ENCODE measurements at places on chromosomes 16 and 17.
A peak's percentile ranks its signal among the peaks of the same experiment; 100 is the strongest.

GRCh38 chr17:82416771-82417170 is 1.4 kb upstream of the HEXD start:
- no peak for DNase-seq

- no peak for DNase-seq
These were observed at the start of gene HSPB9 for GRCh38 chr17:42122371-42123303. Gene HSPB9, plus strand, starts transcription at chr17:42122804. Its CDS starts 47 bp downstream, at chr17:42122851.

DNA sequence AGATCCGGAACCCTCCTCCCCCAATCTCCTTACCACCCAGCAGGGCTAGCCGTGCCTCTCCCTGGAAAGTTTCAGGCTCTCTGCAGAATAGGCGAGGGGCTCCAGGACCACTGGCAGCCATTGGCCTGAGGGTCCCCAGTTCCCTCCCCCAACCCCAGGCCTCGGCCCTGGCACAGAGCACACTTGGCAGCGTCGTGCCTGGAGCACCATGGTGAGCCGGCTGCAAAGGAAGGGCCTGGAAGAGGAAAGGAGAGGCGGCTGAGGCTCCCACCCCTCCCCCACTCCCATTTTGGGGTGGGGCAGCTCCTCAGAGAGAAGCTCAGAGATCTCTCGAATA is 369 bp upstream of the BTBD17 start:
- no peak for DNase-seq

DNA sequence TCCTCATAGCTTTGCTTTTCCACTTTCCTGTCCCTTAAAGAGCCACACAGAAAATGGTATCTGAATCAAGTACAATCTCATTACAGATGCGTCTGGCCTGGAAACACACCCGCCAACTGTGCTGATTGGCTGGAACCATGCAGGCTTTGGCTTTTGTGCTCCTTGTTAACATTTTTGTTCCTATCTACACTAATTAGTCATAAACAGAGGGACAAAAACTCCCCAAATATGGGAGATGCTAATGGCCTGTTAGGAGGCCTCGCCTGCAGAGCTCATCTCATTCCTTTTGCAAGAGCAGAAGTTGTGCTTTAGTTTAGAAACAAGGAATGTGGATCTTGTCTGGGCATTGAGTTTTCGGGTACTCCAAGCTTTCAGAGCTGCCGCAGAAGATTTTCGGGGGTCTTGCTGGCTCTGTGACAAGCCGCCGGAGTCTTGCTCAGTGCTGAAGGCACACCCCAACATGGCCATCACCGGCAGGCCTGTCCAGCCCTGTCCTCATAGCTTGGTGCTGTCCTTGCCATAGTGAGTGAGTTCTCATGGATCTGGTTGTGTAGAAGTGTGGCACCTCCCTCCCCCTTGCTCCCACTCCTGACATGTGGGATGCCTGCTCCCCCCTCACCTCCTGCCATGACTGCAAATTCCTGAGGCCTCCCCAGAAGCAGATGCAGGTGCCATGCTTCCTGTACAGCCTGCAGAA is 69.8 kb downstream of the METRNL start:
- DNase-seq, result no peak

DNA sequence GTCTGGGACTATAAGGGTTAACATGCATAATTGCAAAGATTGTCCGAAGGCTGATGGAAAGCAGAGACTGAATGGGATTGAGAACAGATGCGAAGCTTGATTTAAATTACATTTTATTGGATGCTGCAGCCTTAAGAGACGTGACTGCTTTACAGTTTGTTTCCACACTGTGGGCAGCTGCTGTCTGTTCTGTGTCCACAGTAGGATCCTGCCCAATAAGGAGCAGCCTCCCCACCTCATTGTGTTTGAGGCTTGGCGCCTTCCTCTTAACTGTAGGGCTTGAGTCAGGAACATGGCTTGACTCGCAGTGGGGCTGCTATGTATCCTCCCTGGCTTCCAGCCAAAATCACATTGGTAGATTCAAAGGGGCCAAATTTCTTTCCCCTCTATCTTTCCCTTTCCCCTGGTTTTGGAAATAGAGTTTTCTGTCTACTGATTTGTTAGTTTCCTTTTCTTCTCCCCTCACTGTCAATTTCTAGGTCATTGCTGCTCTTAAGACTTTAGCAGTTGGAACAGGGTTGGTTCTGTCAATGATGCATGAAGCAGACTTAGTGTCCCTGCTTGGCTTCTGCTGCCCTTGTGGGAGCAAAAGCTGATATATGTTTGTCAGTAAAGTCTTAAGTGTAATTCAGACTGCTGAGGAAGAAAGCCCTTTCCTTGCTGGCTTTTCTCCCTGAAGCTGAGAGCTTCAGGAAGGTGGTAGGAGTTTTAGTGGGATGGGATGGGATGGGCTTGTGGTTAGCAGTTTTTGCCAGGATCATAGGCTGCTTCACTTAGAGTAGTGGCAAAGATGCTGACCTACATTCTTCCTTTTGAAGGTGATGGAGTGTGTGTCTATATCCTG is 5.0 kb upstream of the RARA start:
- no peak for DNase-seq

DNA sequence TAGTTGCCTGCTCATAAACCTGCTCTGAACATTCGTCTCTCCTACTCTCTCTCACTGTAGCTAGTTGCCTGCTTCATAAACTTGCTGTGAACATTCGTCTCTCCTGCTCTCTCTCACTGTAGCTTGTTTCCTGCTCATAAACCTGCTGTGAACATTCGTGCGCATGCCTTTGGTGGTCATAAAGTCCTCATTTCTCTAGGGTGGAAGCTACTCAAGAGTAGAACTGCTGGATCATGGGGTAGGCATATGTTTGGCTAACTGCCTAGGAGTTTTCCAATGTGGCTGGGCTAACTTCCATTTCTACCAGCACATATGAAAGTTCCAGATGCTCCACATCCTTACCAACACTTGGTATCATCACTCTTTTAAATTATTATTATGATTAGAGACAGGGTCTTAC is 174.6 kb upstream of the RPH3AL start:
- no peak for DNase-seq

DNA sequence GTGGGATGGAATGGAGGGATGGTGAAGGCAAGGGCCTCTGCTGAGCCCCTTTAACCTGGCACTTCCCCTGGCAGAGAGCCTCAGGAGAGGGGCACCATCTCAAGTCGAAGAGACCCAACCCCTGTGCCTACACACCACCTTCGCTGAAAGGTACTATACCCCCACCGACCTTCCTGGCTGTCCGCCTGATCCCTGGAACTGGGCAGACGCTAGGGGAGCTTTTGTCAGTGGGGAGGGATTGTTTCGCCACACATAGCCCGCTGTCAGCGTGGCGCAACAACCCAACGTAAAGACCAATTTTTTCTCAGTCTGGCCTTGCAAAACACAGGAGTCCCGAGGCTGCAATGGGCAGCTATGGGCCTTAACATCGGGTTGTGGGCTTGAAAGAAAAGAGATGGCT is 3.1 kb downstream of the PPP1R1B start:
- DNase-seq, result no peak

DNA sequence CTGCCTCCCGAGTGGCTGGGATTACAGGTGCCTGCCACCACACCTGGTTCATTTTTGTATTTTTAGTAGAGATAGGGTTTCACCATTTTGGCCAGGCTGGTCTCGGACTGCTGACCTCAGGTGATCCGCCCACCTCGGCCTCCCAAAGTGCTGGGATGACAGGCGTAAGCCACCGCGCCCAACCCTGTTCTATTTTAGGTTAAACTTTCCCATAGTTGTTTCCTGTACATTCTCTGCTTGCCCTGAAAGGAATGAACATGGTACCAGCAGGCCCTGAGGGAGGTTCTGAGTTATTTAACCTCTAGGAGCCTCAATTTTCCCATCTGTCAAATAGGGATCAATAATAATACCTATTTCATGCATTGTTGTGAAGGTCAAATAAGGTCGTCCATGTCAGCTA is 11.0 kb upstream of the CDH5 start:
- no peak for DNase-seq

- no peak for DNase-seq
These were observed 32.9 kb upstream of the CLEC18A start for GRCh38 chr16:69918241-69918640.

DNA sequence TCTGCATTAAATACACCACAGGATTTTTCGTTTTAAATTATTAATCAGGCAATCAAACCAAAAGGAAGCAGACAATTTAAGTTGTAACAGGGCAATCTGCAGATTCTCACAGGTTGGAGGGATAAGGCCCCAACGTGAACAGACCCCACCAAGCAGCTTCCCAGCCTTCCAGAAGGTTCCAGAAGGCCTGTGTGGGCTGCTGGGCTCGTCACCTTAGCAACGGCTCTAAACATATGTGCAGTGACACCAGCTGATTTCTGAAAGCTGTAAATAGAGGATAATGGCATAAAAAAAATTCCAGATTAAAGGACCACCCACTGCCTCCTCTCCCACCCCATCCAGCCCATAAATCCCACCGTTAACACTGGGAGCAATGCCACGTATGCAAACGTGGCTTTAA is 123.8 kb downstream of the ZNF778 start:
- peak; percentile 1 for DNase-seq

- no peak for DNase-seq
These were observed 135.8 kb downstream of the CEP112 start for GRCh38 chr17:66056148-66056547.

DNA sequence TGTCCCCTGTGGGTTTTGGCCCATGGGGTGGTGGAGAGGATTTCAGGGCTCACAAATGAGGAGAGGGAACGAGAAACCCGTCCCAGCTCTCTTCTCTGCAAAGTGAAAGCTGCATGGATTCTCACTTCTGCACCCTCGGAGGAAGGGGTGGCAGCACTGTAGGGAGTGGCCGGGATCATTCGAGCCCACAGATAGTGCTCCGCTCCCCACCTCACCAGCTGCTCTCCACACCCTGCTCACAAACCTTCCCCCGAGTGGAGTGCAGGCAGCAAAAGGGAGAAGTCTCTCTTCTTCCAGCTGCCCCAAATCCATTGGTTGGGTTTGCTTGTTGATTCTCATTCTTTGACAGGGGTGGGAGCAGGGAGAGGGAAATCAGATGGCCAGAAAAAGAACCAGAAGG is 20.1 kb downstream of the STAT5A start:
- no peak for DNase-seq

DNA sequence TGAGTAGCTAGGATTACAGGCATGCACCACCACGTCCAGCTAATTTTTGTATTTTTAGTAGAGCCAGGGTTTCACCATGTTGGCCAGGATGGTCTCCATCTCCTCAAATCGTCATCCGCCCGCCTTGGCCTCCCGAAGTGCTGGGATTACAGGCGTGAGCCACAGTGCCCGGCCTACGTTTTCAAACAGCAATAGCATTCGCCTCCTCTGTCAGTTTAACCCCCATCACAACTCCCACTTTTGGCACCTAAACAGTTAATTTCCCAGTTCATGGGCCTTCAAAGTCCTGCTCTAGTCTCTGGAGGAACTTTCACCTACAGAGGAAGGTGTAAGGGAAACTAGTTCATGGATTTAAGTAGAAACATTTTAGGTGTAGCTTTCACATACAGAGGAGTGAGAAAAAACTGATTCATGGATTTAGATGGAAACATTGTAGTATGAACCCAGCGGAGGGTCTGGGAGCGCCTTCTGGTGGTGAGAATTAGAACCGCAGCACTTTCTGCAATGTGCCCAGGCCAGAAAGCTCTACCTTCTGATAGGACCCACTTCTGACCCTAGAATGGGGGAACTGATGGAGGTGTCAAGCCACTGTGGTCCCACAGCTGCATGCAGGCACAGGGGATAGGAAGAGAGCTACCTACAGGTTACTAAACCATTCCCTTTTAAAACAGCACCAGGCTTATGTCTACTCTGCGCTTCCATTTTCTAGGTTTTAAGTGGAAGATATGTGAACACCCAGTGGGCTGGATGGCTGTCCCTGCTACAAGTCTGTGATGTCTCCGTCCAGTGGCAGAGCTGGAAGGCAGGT is 12.0 kb upstream of the MEOX1 start:
- peak; percentile 81 for DNase-seq

GRCh38 chr17:17120294-17120693 is 78.0 kb downstream of the MPRIP start:
- no peak for DNase-seq

- no peak for DNase-seq
These were observed 100.1 kb downstream of the IRF8 start for GRCh38 chr16:85998868-85999729.

- DNase-seq, result no peak
These were observed 14.7 kb upstream of the MPRIP start for GRCh38 chr17:17027442-17028058.

DNA sequence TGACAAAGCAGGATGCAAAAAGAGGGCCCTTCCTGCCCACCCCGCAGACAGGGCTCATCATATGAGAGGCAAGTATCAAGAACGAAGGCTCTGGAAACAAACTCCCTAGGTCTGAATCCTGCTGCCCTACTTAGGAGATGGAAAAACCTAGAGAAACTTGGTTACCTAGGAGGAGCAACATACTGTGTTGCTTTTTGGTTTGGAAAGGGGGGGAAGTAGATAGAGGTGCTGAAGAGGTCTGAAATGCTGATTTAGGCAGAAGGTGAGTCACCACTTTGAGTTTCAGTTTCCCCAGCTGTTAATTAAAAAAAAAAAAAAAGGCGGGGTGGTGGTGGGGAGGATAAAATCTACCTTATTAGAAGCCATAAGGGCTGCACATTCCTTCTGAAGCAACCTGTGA is 1.5 kb downstream of the N4BP1 start:
- no peak for DNase-seq

DNA sequence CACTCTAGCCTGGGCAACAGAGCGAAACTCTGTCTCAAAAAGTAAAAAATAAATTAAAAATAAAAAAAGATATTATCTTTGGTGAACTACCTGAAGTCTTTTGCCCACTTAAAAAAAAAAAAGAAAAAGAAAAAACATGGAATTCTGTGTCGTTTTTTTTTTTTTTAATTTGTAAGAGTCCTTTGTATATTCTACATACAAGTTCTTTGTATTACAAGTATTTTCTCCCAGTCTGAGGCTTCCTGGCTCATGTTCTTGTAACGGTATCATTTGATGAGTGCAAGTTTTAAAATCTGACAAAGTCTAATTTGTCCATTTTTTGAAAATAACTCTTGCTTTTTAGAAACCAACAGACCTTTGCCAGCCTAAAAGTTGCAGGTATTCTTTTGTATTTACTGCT is 12.2 kb upstream of the CBX2 start:
- DNase-seq, result no peak

- no peak for DNase-seq
These were observed 335.9 kb downstream of the TMEM114 start for GRCh38 chr16:8254405-8254804.

- no peak for DNase-seq
These were observed 9.5 kb downstream of the CYB5D2 start for GRCh38 chr17:4152471-4152870.

GRCh38 chr16:57310801-57311200 is 26.3 kb upstream of the PLLP start:
- no peak for DNase-seq

DNA sequence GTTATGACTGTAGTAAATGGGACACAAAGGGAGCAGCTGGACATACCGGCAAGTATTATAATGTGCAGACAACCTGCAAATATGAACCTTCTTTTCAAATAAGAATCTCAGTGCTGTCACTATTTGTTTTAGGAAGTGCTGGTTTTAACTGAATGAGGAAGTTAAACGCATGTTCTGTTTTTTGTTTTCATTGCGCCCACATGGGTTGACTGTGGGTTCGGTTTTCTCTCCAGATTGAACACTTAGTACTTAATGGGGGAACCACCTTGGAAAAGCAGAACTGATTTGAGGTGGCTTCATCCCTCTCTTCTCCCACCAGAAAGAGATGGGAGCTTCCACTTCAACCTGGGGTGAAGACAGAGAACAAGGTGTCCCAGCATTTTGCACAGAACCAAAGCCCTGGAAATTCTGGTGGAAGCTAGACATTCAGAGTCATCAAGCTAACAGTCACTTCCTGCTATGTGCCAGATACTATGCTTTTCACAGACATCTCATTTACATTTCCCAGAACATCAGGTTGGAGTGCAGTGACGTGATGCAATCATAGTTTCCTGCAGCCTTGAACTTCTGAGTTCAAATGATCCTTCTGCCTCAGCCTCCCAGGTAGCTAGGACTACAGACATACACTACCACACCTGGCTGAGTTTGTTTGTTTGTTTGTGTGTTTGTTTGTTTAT is 149.8 kb downstream of the CDH13 start:
- no peak for DNase-seq

Data from CD4-positive, alpha-beta T cell (primary cell).